NCI-H345 (cell line): ENCODE measurements at places on chromosomes 13 and 19.

GRCh38 chr19:4593409-4593851, 33.9 kb upstream of the SEMA6B start:
- DNase-seq = no peak

- no peak for DNase-seq
These were observed 1.0 kb downstream of the CLPP start for GRCh38 chr19:6362351-6362801.

DNA sequence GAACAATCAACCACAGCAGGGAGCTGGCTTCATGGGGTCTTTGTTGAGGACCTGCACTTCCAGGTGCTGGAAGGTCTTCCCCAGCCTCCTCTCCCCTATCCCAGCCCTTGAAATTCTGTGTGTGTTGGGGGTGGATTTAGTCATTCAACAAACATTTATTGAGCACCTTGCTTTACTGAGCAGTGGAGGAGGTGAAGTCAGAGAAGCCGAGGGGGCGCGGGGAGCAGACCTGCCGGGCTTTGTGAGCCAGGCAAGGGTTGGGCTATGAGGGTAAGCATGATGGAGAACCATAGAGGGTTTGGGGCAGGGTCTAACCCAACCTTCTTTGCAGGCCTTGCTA, 3.5 kb upstream of the C19orf85 start:
- no peak for DNase-seq

GRCh38 chr13:112740502-112741131, 50.8 kb downstream of the ATP11A start:
- no peak for DNase-seq

DNA sequence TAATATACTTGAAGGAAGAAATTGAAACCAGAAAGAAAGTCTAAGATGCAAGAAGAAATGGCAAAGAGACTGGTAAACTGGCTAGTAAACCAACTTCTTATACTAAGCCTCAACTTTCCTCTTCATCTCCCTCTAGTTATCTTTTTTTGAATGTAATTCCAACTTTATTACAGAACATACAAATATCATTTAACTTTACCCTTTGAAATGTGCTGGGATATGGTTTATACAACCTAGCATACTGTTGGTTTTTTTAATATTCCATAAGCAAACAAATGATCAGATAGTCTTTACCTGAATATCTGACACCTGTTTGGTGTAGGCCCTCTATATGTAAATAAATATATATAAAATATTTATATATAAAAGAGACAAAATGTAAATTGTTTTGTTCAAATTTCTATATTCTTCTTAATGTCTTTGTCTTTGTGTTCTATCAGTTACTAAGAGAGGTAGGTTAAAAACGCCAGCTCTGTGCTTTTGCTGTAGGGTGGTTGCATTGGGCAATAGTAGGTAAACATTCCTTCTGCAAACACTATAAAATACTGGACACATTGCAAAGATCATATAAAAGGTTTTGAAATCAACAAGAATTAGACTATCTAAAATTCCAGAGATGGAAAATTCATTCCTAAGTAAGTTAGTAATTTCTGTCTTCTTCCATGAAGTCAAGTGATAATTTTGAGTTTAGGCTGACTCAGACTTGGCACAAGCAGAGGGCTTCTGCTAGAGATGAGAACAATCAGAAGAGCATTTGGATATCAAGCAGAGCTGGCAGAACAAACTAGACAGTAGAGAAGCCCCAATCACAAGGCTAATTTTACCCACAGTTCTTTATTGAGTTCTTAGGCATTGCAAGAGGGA, 383.3 kb downstream of the RFC3 start:
- no peak for DNase-seq

DNA sequence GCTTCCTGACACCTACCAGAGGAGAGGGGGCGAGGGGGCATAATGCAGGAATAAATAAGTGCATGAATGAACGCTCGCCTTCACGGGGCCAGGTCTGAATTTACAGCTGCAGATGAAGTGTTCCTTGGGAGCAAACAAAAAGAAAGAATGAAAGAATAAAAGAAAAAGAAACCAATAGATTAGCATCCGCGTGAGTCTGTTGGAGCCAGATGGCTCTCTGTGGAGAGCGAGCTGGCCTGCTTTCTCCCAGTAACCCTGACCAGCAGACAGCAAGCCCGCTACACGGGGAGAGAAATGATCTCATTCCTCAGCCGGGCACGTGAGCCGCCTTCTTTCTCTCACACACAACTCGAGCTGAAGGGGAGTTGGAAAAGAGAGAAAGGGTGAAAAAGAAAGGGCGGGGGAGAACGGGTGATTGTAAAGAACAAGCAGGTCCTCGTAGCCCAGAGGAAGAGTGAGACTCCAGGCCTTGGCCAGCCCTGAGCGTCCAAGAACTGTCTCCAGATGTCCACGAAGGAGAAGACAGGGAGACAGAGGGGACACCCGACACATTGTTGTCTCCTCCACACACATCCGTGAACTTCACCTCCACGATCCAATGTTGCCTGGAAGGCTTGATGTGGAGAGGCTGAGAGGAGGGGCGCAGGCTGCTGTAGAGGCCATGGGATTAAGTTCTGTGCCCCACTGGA, 81.4 kb downstream of the RNASEH2B start:
- peak; percentile 50 for DNase-seq

DNA sequence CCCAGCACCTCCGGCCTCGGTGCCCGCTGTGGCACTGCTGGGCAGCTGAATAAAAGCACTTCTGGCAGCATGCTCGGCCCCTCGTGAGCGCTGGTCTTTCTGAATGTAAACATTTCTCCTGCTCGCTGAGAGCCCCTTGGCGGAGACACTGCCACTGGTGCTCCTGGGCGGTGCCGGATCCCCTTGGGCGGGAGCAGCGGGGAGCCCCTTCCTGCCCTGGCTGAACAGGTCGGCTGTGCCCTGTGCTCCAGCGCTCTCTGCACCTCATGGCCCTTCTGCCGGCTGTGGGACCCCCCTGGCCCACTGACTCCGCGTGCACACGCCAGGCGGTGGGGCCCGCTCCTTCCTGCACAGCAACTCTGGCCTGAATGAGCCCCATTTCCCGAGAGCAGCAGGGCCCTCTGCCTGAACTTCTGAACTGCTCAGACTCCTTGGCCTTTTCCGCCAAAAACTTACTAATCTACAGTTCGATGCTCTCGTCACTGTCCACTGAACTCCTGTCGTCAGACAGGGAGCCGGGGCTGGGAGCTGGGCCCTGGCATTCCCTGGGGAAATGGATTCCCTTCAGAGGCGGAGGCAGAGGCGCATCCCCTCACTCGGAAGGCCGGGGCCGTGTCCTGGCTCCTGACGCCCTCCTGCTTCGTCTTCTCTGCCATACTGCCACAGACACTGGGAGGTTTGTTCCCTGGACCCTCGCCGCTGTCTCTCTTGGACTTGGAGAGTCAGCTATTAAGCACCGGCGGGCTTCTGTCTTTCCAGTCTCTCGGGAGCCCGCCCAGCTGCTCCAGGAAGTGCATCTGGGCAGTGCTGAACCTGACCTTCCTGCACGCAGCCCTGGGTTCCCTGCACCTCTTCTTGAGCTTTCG, 14.2 kb downstream of the RB1 start:
- no peak for DNase-seq
